ENCODE measurements at places on chromosomes 12 and 14.

- DNase-seq = no peak
These were observed 83.0 kb upstream of the FZD10 start for GRCh38 chr12:130079279-130079678.

DNA sequence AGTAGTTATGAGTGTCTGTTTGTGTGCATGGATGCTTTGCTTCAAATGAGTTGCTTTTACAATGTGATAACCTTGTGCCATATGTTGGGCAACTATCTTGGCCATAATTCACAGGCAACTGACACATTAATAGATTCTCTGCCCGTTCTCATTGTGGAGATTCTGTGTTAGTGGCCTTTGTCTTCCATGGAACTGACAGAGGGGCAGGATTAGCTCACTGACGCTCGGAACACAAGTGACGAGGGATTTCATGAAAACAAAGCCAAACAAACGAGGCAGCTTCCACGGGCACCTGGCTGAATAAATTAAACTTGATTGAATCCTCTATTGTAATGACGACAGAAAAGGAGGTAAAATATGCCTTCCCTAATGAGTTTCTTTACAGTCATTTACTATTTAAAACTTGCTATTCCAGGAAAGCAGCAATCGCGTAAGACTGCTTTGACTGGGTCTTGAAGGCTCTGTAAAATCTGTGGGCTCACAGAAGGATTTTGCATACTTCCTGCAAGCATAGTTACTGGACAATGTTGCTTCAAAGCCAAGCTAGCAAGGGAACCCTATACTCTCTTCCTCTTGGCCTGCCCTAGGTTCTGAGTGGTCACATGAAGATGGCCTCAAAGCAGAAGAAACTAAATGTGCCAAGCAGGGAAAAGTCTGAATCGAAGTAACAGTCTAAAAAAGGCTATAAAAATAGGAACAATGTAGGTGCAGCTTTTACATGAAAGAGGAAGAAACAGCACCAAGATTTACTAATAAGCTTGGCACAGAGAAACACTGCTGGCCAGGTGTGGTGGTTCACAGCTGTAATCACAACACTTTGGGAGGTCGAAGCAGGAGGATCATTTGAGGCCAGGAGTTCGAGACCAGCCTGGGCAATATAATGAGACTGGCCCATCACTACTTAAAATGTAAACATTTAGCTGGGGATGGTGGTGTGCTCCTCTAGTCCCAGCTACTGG is 28.1 kb upstream of the SINHCAF start:
- no peak for DNase-seq

- DNase-seq = no peak
These were observed 653.5 kb downstream of the FSCB start for GRCh38 chr14:43853541-43853940.

- no peak for DNase-seq
These were observed 63.8 kb downstream of the PTGER2 start for GRCh38 chr14:52377940-52378339.

- no peak for DNase-seq
These were observed 267.1 kb downstream of the CACNA1C start for GRCh38 chr12:2319737-2320506.

DNA sequence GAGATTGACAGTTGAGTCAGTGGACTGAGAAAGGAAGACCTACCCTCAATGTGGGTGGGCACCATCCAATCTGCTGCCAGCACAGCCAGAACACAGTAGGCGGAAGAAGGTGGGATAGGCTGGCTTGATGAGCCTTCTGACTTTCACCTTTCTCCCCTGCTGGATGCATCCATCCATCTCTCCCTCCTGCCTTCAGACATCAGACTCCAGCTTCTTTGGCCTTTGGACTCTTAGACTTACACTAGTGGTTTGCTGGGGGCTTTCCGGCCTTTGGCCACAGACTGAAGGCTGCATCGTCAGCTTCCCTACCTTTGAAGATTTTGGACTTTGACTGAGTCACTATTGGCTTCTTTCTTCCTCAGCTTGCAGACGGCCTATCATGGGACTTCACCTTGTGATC is 456.5 kb upstream of the MIS18BP1 start:
- no peak for DNase-seq

DNA sequence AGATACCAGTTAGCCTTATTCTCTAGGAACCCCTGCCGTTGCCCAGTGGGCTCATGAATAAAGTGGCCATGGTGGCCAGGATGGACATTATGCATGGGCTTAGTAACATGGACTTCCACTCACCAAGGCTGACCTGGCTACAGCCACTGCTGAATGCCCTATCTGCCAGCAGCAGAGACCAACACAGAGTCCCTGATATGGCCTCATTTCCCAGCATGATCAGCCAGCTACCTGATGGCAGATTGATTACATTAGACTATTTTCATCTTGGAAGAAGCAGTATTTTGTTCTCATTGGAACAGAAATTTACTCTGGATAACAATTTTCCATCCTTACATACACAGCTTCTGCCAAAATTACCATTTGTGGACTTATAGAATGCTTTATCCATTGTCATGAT is 16.2 kb upstream of the LPCAT3 start:
- DNase-seq = no peak

GRCh38 chr12:104720339-104721038 is 237.6 kb downstream of the SLC41A2 start:
- no peak for DNase-seq
